Activated CD4-positive, CD25-positive, alpha-beta regulatory T cell (primary cell): ENCODE measurements at places on chromosomes 13 and 19.
A peak's percentile ranks its signal among the peaks of the same experiment; 100 is the strongest.

GRCh38 chr19:19192910-19193423 is 909 bp downstream of the RFXANK start:
- no peak for DNase-seq

GRCh38 chr19:50947123-50947522 is 5.7 kb downstream of the KLK5 start:
- no peak for DNase-seq

DNA sequence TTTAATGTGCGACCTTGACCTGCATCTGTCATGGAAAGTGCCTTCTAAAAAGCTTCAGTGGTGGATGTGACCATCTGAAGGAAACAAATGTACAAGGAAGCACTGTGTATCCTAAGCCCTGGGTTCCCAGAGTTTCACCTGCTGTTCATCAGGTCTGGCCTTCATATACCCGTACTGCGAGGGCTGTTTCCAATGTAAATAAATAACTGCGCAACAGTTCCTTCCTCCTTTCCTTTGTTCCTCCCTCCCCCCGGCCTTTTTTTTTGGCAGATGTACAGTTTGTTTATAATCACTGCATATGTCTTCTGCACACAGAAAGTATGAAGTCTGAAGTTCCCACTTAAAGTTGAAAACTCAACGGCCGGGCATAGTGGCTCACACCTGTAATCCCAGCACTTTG is 5.2 kb downstream of the FAAP24 start:
- no peak for DNase-seq

DNA sequence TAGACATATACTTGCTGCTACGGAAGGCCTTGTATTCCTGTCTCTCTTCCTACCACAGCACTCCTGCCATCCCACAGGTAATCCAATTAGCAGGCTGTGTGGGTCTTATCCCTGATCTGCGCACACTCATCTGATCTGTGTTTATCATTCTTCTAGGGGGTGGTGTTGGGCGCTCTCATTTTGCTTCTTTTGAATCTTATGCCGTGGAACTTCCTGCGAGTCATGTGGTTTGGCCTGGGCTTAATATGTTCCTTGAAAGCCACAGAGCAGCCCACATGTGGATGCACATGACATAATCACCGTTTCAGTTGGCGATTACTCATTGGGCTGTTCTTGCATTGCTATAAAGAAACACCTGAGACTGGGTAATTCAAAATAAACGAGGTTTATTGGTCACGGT is 7.5 kb downstream of the RASA3 start:
- peak; percentile 32 for DNase-seq

- no peak for DNase-seq
Observed at GRCh38 chr13:41648314-41648935, 191.1 kb downstream of the RGCC start.

- no peak for DNase-seq
Observed at GRCh38 chr19:49713236-49713845, 22.4 kb downstream of the CPT1C start.

GRCh38 chr19:4057931-4058692 is 8.6 kb downstream of the ZBTB7A start:
- DNase-seq: peak; percentile 24

GRCh38 chr13:103931885-103932284 is 865.7 kb upstream of the SLC10A2 start:
- DNase-seq: no peak

DNA sequence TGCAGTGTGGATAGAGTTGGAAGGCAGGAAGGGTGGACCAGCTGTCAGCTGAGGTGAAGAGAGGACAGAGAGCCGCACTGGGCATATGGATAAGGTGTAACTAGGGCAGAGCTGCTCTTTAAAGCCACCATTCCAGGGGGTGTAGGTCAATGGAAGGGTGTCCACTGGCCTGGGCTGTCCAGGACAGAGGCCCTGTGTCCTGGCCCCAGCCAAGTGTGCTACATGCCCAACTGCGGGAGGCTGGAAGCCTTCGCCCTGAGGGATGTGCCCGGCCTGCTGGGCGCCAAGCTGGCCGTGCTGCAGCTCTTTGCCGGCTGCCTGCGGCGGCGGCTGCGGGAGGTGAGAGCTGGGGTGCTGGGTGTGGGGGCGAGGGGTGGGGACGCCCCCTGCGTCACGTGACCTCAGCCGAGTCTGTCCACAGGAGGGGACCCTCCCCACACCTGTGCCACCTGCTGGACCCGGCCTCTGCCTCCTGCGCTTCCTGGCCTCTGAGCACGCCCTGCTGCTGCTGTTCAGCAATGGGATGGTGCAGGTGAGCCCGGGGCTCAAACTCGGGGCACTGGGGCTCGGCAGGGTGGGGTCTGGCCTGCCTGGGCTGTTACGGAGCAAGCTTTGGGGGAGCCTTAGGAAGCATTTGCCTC is 9.8 kb downstream of the PLK5 start:
- DNase-seq: no peak

- DNase-seq: no peak
Observed at GRCh38 chr13:45909673-45910072, 58.1 kb upstream of the SIAH3 start.

DNA sequence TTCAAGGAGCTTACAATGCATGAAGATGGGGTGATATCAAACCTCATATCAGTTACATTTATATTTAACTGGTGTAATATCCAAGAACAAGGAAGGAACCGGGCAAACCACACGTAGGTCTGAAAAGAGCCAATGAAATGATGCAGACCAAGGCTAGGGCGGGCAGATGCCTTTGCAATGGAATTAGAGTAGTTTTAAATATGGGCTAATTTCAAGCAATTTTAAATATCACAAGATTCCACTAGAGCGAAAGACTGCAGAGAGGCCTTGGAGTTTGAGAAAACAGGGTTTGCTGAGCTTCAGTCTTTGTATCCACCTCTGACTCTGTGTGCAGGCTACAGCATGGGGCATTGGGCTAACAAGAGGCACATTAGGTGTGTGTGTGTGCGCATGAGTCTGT is 53.9 kb upstream of the ZNF536 start:
- DNase-seq: no peak

GRCh38 chr19:41700381-41701195 is 7.8 kb upstream of the CEACAM5 start:
- no peak for DNase-seq

- no peak for DNase-seq
Observed at GRCh38 chr19:39407660-39408391, 1.2 kb downstream of the ZFP36 start.

DNA sequence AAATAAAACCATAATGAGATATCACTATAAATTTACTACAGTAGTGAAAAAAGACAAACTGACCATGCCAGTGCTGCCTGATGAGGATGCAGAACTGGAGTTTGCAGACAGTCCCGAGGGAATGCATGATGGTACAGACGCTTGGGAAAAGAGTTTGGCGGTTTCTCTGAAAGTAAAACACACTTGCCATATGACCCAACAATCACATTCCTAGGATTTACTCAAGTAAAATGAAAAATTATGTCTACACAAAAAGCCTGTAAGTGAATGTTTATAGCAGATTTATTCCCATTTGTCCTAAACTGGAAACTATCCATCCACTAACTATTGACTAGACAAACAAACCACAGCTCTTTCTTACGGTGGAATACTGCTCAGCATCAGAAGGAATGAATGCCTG is 271.0 kb downstream of the DNAJC15 start:
- DNase-seq: no peak

DNA sequence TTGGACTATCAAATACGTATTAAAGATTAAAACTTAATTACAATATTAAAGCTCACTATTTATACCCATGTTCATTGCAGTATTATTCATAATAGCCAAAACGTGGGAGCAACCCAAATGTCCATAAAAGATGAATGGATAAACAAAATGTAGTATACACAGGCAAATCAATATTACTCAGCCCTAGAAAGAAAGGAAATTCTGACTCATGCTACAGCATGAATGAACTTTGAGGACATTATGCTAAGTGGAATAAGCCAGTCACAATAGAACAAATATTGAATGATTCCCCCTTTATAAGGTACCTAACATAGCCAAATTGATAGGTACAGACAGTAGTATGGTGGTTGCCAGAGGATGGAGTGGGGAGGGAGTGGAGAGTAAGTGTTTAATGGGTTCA is 457.3 kb downstream of the FGF14 start:
- no peak for DNase-seq

DNA sequence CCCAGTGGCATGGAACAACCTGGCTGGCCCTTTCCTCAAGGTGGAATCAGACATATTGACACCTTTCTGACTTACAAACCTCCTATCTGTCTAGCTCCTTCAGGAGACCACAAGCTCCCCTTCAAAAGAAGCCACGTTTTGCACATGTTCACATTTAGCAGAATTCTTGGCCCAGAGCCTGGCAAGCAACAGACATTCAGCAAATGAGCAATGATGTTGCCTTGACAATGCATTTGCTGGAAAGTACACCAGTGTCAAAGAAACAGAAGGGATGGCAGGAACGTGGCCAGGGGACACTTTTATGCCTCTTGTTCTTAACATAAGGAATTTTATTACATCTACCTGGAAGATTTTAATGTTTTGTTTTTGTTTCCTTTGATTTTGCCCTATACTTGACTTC is 85.5 kb upstream of the FGF14 start:
- DNase-seq: no peak

GRCh38 chr19:7778081-7778480 is 15.0 kb downstream of the CLEC4M start:
- no peak for DNase-seq

GRCh38 chr19:7705387-7706187 is 3.7 kb upstream of the FCER2 start:
- DNase-seq: peak; percentile 65

DNA sequence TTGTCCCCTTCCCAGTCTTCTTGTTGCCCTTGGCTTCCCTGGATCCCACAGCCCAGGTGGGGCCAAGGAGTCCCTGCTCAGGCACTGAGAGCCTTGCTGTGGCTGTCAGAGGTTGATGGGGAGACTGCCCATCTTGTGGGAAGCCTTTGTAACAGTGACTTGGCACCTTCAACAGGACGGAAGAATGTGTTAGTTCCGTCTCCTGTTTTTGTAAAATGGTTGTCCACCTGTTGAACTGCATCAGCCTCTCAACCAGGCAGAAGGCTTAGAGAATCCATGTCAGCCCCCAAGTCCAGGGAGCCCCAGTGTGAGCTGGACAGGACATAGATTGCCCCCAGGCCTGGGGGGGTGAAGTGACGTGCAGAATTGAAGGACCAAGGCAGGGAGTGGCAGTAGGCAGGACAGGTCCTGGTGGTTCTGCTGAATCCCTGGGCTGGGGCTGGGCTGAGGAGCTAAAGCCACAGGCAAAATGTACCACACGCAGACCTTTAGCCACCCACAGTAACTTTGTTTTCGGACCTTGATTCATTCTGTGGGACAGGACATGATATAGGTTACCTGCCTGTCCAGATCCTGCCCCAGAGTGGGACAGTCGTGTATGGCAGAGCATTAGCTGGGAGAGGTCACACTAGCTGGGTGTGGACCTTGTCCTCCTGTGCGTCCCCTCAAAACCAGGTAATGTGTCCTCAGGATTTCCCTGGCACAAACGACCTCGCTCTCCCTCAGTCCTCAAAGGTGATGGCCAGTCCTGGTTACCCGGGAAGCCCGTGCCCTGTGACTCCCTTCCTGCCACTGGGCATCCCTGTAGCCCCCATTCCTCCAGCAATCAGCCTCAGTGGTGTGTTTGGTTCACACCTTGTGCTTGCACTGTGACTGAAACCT is 47.0 kb downstream of the GATAD2A start:
- DNase-seq: no peak
